ENCODE measurements at places on chromosomes 11 and 22. TPM values are rescaled to one million over a fixed set of nuclear protein-coding genes. Genes with fewer than 3 reads are reported as not detected.

Gene MUC15
- 0.36 TPM for total RNA-seq

Gene XKR3
- not detected for total RNA-seq

Gene GAS2
- total RNA-seq = 0.71 TPM

Gene GTSE1
- 21.1 TPM for total RNA-seq

Gene FAM83F
- total RNA-seq = 0.06 TPM

Gene NXPE1
- total RNA-seq = not detected

Gene CREB3L1
- 4.6 TPM for total RNA-seq

Gene UCP2
- total RNA-seq = 13.7 TPM

Gene APOL4
- not detected for total RNA-seq

Gene SULT4A1
- 1.0 TPM for total RNA-seq

Gene HOATZ
- total RNA-seq = not detected

Gene KREMEN1
- 0.36 TPM for total RNA-seq
